ENCODE measurements at places on chromosomes 16 and 17. TPM values are rescaled to one million over a fixed set of nuclear protein-coding genes. Genes with fewer than 3 reads are reported as not detected.

The MYH2 gene
- not detected for total RNA-seq

The LITAF gene
- 191 TPM for total RNA-seq

The ACSM2B gene
- total RNA-seq: not detected

The LITAFD gene
- total RNA-seq: not detected

The SMIM36 gene
- total RNA-seq: not detected

The ABHD15 gene
- 38.3 TPM for total RNA-seq

The KCNAB3 gene
- total RNA-seq: 1.3 TPM

The RGS9 gene
- total RNA-seq: 3.2 TPM

The ANKFN1 gene
- total RNA-seq: 1.3 TPM

The KRT28 gene
- not detected for total RNA-seq

The SPHK1 gene
- total RNA-seq: 26.5 TPM

The CCL13 gene
- 5.1 TPM for total RNA-seq

The ITGA2B gene
- 1.4 TPM for total RNA-seq

The KRT16 gene
- 5.5 TPM for total RNA-seq

The MARCHF10 gene
- 0.16 TPM for total RNA-seq

Measured in mesenteric fat pad (tissue), 1 donor.